ENCODE measurements at places on chromosomes 7 and 10.

DNA sequence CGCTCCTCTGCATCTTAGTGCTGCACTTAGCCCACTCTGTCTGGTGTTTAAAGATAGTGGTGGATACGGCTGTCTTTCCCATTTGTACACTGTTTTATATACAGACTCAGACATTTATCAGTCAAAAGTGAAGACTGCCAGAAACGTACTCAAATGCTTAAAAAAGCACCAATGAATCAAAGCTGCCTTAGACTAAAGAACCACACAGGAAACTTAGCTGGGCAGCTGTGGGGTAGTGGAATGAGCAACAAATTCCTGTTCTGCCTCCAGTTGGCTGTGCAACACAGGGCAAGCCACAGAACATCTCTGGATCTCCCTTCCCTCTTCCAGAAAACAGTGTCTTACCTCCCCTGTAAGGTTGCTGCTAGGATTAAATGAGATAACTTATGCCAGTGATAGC is 76.0 kb downstream of the ATXN7L1 start:
- peak; percentile 20 for DNase-seq

- no peak for DNase-seq
Observed at GRCh38 chr7:106369352-106369751, 84.6 kb upstream of the NAMPT start.

DNA sequence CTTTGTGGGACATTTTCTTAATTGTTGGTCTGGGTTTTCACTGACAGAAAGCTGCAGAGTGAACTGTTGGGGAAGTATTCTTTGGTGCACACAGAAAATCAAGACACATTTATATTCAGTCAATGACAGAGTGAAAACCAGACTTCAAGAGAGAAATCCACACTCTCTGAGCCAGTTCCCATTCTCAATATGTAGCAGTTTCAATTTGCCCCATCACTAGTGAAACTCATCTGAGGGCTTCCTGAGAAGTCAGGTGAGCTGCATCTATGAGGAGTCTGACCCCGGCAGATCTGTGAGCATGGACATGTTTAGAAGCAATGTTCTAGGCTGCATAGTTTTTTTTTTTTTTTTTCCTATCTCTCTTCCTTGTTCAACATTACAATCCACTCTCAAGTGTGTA is 163.7 kb upstream of the AHR start:
- DNase-seq, result no peak

DNA sequence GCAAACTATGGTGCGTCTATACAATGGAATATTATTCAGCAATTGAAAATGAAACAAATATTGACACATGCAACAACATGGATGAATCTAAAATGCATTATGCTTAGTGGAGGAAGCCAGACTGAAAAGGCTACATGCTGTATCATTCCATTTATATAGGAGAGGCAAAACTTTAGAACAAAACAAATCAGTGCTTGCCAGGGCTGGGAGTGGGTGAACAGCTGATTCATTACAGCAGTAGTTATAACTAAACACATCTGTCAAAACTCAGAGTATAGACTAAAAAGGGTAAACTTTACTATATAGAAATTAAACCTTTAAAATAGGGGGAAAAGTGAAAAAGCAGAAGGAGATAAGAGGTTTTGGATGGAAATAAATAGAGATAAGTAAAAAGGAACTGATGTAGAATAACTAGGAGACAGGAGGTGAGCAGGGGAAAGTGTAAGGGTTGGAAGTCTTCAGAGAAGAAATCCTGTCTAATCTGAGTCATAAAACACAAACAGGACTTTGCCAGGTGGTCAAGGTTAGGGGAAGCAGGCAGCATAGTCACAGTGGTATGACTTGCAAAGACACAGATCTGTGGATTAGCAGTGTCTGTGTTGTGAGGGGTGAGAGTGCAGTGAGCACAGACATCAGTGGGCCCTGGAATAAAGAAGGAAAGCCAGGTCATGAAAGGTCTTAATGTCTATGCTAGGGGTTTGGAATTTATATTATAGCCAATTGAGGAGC is 349.8 kb downstream of the PHTF2 start:
- no peak for DNase-seq

DNA sequence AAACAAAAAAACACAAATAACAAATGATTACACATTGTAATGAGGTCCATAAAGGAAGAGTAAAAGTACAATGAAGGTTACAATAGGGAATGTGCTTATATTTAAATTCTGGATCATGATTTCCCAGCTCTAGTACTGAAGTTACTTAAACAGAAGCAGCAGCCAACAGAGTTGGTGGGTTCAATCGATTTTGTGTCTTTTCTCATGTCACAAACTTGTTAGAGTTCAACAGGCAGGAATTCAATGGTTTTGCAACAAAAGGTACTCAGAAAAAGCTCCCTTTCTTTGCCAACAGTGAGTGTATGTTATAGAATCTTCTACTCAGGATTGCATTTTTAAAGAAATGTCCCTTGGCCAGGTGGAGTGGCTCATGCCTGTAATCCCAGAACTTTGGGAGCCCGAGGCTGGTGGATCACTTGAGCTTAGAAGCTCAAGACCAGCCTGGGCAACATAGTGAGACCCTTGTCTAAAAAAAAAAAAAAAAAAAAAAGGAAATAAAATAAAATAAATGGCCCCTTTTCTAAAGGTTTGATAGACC is 29.6 kb upstream of the IL6 start:
- no peak for DNase-seq

GRCh38 chr7:85285527-85285926 is 98.7 kb upstream of the SEMA3D start:
- DNase-seq, result no peak

DNA sequence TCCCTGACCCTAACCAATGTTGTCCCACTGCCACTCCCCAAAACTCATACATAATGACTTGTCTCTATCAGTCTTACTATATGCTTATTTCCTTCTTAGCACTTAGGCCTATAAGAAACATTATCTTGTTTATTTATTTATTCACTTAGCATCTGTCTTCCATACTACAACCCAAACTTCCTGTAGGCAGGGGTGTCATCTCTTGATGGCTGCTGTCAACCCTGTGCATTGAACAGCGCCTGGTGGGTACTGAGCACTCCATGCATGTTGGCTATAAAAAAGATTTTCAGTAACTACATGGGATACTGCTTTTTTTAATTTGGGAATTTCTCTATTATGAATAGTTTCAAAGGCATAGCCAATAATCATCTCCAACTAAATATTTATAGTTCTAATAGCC is 46.7 kb downstream of the JAZF1 start:
- DNase-seq, result no peak

GRCh38 chr7:151940048-151940811 is 16.0 kb upstream of the GALNTL5 start:
- no peak for DNase-seq

GRCh38 chr7:45494885-45495284 is 79.3 kb upstream of the ADCY1 start:
- no peak for DNase-seq

DNA sequence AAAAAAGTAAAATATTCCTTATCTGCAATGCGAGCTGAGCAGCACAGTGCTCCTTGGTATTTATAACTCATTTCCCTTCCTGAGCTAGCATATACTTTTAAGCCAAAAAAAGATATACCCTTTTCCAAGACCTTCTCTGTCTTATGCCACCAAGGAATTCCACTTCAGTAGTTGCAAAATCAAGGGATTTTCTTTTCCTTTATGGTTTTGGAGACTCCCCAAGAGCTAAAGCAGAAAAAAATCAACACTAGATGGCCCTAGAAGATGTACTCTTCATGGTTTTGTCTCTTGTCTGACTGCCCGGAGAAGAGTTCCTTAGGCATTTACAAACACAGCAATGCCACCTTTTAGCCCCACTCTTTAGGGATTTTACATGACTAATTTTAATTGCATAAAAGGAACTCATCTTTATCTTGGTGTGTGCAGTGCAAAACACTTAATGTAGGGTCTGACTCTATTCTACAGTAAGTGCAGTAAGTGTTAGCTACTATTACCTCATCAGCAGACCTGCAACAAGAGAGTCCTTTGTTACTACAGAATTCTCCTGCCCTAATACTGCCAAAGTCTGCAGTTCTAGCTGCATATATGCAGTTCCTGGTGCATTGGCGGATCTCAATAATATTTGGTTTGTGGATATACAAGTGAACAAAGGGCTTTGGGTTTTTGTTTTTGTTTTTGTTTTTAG is 443.3 kb downstream of the GFRA1 start:
- DNase-seq, result no peak

- no peak for DNase-seq
Observed at GRCh38 chr7:46015107-46015868, 94.2 kb upstream of the IGFBP3 start.

GRCh38 chr10:101643546-101643945 is 51.4 kb downstream of the FBXW4 start:
- no peak for DNase-seq

DNA sequence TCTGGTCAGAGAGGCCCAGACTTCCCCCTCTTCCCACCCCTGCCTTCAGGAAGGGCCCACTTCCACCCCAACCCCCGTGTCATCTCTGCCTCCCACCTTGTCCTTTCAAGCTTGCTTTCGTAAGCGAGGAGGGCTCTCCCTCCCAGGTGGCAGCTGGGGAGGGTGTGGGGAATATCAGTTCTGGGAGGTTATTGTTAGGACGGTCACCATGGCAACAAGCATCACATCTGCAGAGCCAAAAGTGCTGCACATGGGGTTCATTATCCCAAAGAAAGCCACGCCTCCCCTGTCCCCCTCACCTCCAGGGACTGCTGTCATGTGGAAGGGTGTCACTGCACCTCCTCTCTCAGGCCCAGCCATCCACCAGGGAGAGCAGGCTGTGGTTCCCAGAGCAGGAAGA is 2.6 kb upstream of the CAMK2B start:
- no peak for DNase-seq

- no peak for DNase-seq
Observed at GRCh38 chr10:125823663-125824251, 411 bp downstream of the BCCIP start.

- DNase-seq, result peak; percentile 75
Observed at GRCh38 chr7:116671681-116672595, at the start of gene MET. TSS of gene MET (plus strand) at chr7:116672196. CDS start at chr7:116699085, 26,889 bp downstream.

- DNase-seq, result no peak
Observed at GRCh38 chr7:8499128-8499527, 65.7 kb downstream of the NXPH1 start.

DNA sequence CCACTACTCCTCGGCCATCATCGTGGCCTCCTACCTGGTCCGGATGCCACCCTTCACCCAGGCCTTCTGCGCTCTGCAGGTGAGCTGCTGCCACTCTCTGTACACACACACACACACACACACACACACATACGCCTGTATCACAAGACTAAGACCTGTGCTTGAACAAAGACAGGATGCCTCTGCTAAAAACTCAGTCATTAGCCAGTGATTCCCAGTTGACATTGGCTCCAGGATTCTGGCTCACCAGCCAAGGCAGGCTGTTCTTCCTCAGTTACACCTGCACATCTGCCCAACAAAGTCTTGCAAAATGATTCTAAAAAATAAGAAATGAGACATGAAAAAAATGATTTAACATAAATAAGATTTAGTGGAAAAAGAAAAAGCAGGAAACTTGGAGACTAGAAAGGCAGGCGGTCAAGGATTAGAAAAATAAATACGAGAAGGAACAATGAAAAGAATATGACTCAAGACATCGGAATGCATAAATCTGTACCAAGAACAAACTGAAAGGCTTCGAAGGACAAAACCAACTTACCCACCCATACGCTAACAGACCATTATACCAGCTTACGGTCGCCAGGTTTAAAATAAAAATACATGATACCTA is 7.4 kb upstream of the LRRC18 start:
- DNase-seq, result no peak

GRCh38 chr7:16063221-16063620 is 358.1 kb downstream of the CRPPA start:
- no peak for DNase-seq

GRCh38 chr10:8840356-8840755 is 785.9 kb downstream of the GATA3 start:
- no peak for DNase-seq

GRCh38 chr10:123357421-123357930 is 203.3 kb downstream of the BUB3 start:
- no peak for DNase-seq

DNA sequence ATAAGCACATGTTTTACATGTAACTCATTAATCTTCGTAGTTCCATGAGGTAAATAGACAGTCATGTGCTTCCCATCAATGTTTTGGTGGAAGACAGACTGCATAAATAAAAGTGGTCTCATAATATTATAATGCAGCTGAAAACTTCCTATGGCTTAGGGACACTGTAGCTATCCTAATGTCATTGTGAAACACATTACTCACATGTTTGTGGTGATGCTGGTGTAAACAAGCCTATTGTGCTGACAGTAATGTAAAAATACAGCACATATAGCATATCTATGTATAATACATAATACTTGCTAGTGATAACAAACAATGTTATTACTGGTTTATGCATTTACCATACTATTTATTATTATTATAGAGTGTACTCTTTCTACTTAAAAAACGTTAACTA is 37.2 kb upstream of the PLXDC2 start:
- DNase-seq, result no peak

DNA sequence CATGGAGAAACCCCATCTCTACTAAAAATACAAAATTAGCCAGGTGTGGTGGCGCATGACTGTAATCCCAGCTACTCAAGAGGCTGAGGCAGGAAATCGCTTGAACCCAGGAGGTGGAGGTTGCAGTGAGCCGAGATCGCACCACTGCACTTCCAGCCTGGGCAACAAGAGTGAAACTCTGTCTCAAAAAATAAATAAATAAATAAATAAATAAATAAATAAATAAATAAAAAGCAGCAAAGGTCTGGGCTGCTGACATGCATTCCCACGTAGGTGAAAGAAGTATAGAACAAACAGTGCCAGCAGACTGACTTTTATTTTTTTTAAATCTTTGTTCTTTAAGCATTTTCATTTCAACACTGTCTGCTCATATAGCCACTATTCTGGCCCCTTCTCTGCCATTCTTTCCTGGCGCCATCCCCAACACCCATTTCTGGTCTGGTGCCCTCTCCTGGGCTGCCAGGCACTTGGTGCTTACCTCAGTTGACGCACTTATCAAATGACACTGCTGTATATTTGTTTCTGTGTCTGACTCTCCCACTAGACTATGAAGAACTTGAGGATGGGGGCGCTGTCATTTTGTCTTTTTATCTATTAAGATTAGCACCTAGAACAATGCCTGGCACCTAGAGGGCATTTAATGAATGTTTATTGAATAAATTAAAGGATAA is 15.6 kb downstream of the FAM107B start:
- no peak for DNase-seq

GRCh38 chr10:43263551-43264343 is 3.1 kb downstream of the RASGEF1A start:
- DNase-seq, result no peak

DNA sequence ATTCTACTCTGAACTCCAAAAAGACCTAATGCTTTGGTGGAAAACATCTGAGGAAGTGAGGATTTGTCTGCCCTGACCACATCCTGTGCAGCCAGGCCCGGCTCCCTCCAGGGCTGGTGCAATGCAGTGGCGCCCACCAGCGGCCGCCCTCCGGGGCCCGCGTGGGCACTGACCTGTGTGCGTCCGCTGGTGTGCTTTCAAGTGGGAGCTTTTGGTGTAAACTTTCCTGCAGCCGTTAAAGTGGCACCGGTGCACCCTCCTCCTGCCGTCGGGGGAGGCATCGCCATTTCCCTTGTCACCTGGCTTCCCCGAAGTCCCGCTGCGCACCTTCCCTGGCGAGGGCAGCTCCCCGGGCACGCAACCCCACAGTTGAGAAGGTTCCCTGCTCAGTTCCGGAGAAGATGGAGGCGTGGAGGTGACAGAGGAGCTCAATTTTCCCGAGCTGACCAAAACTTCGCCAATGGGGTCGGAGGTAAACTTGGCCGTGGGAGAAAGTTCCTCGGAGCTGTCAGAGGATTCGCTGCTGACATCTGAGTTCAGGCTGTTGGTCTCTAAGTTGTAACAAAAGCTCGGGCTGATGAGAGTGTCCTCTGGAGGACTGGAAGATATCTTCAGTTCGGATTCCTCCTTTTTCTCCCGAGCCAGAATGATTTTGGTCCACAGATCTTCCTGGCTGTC is 3.4 kb downstream of the KLF6 start:
- peak; percentile 90 for DNase-seq

Measured in lower leg skin (tissue), 4 donors.